Cardiac muscle cell (in vitro differentiated cells and primary cell): ENCODE measurements at places on chromosomes 1 and 21. TPM values are rescaled to one million over a fixed set of nuclear protein-coding genes. Genes with fewer than 3 reads are reported as not detected.

KIF26B gene
- polyA plus RNA-seq: 58.9 and 60.7 TPM in 2 replicates

CFHR5 gene
- polyA plus RNA-seq: not detected in 2 replicates

TEKT2 gene
- 0.95 and 3.8 TPM in 2 replicates for polyA plus RNA-seq

ZNHIT6 gene
- polyA plus RNA-seq: 17.4 and 21.0 TPM in 2 replicates

NBPF20 gene
- 0.70 and 1.6 TPM in 2 replicates for polyA plus RNA-seq

TMEM167B gene
- 16.4 and 18.7 TPM in 2 replicates for polyA plus RNA-seq

C8B gene
- polyA plus RNA-seq: not detected in 2 replicates

MXRA8 gene
- polyA plus RNA-seq: 42.2 and 58.8 TPM in 2 replicates

CELA2A gene
- 0.38 TPM in 1 of 2 replicates, not detected in the other for polyA plus RNA-seq

KLHDC8A gene
- 1.2 TPM in 1 of 2 replicates, not detected in the other for polyA plus RNA-seq

SERPINC1 gene
- not detected in 2 replicates for polyA plus RNA-seq

ACTL8 gene
- not detected in 2 replicates for polyA plus RNA-seq

PLD5 gene
- polyA plus RNA-seq: 0.06 and 0.21 TPM in 2 replicates

SYT11 gene
- polyA plus RNA-seq: 1.4 and 2.3 TPM in 2 replicates

F13B gene
- not detected in 2 replicates for polyA plus RNA-seq

- no peaks in the 10 kb centered on the region for H3K36me3 ChIP-seq
- no peak for DNase-seq
- H3K27me3 ChIP-seq: no peaks in the 10 kb centered on the region
- no peak overlapping the region for H3K27ac ChIP-seq
Observed at GRCh38 chr1:212442408-212442807, 9.7 kb downstream of the NENF start.

DNA sequence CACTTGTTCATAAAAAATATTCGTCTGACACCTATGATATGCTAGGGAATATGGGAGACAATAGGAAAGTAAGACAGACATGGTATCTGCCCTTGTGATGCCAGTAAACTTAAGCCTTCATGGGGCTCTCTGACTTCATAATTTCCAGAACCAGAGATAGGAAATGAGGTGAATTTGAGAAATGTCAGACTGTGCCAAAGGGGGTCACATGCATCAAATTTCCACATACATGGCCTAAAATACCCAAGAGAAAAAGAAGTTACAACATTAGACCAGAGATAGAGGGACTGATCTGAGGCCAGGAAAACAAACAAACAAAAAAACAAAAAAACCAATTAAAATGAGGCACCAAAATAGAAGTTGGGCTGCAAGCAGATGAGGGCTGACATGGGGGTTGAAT is 75.7 kb downstream of the DISC1 start:
- H3K4me3 ChIP-seq: no peak overlapping the region
- no peaks in the 10 kb centered on the region for H3K27me3 ChIP-seq
- no peak overlapping the region for H3K27ac ChIP-seq
- H3K4me1 ChIP-seq: no peaks in the 10 kb centered on the region
- no peaks in the 10 kb centered on the region for H3K36me3 ChIP-seq

DNA sequence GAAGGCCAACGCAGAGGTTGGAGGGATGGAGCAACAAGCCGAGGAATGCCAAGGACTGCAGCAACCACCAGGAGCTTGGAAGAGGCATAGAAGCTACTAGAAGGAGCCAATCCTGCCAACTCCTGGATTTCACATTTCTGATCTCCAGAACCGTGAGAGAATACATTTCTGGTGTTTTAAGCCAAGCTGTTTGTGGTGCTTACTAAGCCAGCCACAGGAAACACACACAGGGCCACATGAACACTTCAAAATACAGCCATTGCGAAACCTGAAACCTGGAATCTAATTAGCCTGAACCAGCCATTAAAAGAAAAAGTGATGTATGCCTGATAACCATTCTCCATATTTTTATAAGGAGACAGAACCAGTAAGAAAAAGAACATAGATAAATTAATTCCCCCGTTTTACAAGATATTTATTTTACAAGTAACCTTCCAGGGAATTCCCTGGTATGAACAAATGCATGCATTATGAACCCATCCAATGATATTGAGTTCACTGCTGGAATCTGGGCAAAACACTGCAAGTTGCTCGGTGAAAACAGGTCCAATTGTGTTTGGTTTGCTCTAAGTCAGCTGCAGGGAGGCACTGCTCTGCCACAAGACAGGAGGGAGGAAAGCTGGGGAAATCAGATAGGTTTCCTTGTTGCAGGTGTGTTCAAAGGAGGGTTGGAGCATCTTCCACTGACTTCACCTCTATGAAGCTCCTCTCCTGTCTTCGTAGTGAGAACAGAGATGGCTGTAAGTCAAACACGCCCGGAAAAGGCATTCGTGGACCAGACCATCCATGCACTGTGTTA is 70.2 kb downstream of the ETS2 start:
- no peaks in the 10 kb centered on the region for H3K36me3 ChIP-seq
- no peak overlapping the region for H3K4me3 ChIP-seq
- H3K27me3 ChIP-seq: no peaks in the 10 kb centered on the region
- DNase-seq: peak; percentile 84

DNA sequence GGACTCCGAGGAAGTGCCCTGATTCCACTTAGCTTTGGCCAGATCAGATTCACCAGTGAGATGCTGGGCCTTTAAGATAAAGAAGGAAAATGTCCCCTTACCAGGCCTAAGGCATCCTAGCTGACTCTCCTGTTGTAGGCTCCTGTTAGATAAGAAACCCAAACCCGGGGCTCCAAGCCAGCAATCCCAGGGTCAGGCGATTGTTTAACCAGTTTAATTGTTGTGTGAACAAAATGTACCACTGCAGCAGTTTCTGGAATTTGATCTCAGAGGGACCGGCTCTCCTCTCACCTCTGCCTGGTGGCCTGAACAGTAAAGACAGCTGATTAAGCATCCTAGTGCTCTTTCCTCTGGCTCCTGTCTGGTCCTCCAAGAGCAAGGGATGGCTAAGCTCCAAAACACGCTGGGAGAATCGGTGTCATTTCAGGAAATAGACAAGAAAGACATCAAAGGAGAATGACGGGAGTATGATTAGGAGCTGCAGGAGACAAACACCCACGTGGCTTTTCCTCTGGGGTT is 9.3 kb upstream of the KLHDC8A start:
- no peaks in the 10 kb centered on the region for H3K36me3 ChIP-seq
- no peak overlapping the region for H3K4me3 ChIP-seq
- no peak overlapping the region for H3K27ac ChIP-seq

- no peak overlapping the region for H3K27ac ChIP-seq
- no peaks in the 10 kb centered on the region for H3K4me1 ChIP-seq
- peaks cover 7% of the 10 kb centered on the region for H3K36me3 ChIP-seq
- no peak for DNase-seq
- no peaks in the 10 kb centered on the region for H3K27me3 ChIP-seq
Observed at GRCh38 chr1:101004670-101005069, 20.9 kb downstream of the DPH5 start.

- no peak for DNase-seq
- no peak overlapping the region for H3K27ac ChIP-seq
- H3K4me3 ChIP-seq: no peak overlapping the region
- no peaks in the 10 kb centered on the region for H3K36me3 ChIP-seq
Observed at GRCh38 chr1:77797991-77798390, 18.5 kb downstream of the MIGA1 start.

- peak; percentile 56 for DNase-seq
- peak overlapping the region; percentile 55 for H3K27ac ChIP-seq
- H3K4me1 ChIP-seq: peaks cover 14% of the 10 kb centered on the region
- H3K27me3 ChIP-seq: peaks cover 23% of the 10 kb centered on the region
Observed at GRCh38 chr1:59150577-59151386, 146.1 kb upstream of the FGGY start.

GRCh38 chr1:234955107-234955731 is 173.4 kb downstream of the TOMM20 start:
- no peaks in the 10 kb centered on the region for H3K36me3 ChIP-seq
- peak; percentile 81 for DNase-seq
- no peaks in the 10 kb centered on the region for H3K27me3 ChIP-seq
- no peak overlapping the region for H3K4me3 ChIP-seq

DNA sequence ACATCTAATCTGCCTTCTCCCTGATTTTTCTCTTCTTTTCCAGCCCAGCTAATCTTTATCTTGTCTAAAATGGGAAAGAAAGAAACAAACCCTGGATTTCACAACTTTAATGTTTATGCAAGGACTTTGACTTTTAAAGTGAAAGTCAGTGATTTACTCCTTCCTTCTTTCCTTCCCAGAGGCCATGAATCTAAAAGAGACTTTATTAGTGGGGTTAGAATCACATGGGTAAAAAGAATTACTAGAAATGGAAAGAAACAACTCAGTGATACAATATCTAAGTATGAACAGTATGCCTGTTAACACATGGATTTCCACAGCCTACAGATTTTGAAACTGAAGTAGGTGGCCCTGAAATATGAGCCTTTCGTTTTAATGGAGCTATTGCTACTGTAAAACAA is 59.8 kb upstream of the KCNK2 start:
- H3K4me1 ChIP-seq: no peaks in the 10 kb centered on the region
- H3K4me3 ChIP-seq: no peak overlapping the region
- no peaks in the 10 kb centered on the region for H3K27me3 ChIP-seq
- H3K36me3 ChIP-seq: no peaks in the 10 kb centered on the region
- DNase-seq: no peak

- no peaks in the 10 kb centered on the region for H3K27me3 ChIP-seq
- H3K4me1 ChIP-seq: no peaks in the 10 kb centered on the region
- peaks cover 10% of the 10 kb centered on the region for H3K36me3 ChIP-seq
Observed at GRCh38 chr1:167412072-167412471, 106.3 kb downstream of the CD247 start.

DNA sequence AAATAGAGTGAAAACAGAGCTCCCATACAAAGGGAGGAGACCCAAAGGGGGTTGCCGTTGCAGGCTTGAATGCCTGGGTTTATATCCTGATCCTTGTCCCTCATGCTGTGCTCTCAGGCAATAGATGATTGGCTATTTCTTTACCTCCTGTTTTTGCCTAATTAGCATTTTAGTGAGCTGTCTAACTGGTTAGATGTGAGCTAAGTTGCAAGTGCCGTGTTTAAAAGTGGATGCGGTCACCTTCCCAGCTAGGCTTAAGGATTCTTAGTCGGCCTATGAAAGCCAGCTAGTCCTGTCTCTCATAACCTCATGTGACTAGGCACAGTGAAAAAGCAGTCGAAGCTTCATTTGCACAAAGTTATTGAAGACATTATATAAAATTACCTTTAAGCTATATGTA is 356.7 kb upstream of the TMPRSS15 start:
- no peak for DNase-seq
- H3K27me3 ChIP-seq: no peaks in the 10 kb centered on the region
- H3K27ac ChIP-seq: no peak overlapping the region

GRCh38 chr1:10818262-10819197 is 22.1 kb upstream of the CASZ1 start:
- no peaks in the 10 kb centered on the region for H3K36me3 ChIP-seq
- DNase-seq: no peak
- no peaks in the 10 kb centered on the region for H3K27me3 ChIP-seq

DNA sequence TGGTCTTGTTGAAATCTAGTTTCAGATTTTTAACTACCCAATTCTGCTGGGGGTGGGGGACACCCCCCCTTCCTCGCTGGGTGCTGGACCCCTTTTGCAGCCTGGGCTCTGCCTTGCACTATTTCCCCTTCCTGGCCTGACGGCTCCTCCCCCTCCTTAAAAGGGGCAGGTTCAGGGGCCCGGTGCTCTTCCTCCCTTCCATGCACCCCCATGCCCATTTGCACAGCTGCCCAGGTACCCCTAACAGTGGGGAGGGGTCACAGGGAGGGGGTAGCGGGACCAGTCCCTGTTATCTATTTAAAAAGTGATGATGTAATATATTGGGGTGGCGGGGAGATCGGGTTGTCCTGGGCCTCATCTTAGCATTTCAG is 15.3 kb downstream of the ZBTB7B start:
- H3K4me3 ChIP-seq: no peak overlapping the region
- peaks cover 3% of the 10 kb centered on the region for H3K36me3 ChIP-seq
- H3K27ac ChIP-seq: no peak overlapping the region
- DNase-seq: no peak

DNA sequence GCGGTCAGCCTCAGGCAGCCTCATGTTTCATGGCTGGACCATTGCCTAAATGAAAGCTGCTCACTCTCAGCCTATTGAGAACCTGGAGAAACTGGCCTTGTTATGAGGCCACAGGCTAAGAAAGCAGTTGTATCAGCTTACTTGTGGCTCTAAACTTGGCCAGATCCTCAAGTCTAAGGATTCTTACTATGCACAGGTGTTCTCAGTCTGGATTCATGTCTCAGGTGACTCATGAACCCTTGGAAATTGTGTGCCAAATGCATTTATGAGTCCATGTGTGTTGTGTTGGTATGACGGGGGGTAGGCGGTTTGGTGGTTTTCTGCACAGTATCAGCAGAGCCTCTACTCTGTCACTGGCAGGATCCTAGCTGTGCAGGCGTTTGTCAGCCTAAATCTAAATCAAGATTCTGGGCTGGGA is 90.4 kb downstream of the ROR1 start:
- H3K27me3 ChIP-seq: no peaks in the 10 kb centered on the region
- peaks cover 58% of the 10 kb centered on the region for H3K4me1 ChIP-seq
- no peak for DNase-seq

DNA sequence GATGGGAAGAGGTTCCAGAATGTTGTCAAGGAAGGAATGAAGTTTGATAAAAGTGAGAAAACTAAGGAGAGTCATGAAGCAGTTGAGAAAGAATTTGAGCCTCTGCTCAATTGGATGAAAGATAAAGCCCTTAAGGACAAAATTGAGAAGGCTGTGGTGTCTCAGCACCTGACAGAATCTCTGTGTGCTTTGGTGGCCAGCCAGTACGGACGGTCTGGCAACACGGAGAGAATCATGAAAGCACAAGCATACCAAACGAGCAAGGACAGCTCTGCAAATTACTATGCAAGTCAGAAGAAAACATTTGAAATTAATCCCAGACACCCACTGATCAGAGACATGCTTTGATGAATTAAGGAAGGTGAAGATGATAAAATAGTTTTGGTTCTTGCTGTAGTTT is 142.8 kb downstream of the CDC7 start:
- H3K36me3 ChIP-seq: no peaks in the 10 kb centered on the region
- H3K27me3 ChIP-seq: no peaks in the 10 kb centered on the region
- H3K27ac ChIP-seq: no peak overlapping the region
- no peak overlapping the region for H3K4me3 ChIP-seq

DNA sequence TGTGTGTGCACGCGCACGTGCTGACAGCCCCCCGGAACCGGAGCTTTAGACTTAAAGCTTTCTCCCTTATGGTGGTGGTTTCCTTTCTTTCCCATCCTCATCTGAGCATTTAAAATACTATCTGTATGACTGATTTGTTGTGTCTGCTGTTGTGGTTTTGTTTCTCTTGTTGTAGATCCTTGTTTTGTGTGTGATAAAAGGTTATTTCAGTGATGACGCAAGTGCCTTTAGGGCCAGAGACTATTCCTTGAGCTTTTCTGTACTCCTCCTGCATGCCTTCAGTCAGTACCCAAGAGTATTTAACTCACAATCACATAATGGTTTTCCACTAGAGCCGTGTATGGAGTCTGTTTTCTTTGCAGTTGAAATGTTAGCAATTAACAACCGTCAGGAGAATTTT is 45.4 kb downstream of the LCA5L start:
- peaks cover 7% of the 10 kb centered on the region for H3K36me3 ChIP-seq
- H3K4me3 ChIP-seq: no peak overlapping the region
- DNase-seq: no peak
- H3K27me3 ChIP-seq: no peaks in the 10 kb centered on the region
- no peaks in the 10 kb centered on the region for H3K4me1 ChIP-seq
- H3K27ac ChIP-seq: peak overlapping the region; percentile 34
